Stimulated activated CD8-positive, alpha-beta memory T cell treated with anti-CD3 and anti-CD28 coated beads, Interleukin-7, amount 100 ng/mL, for 48 hours (primary cell): ENCODE measurements at places on chromosomes 4 and X.

- peak; percentile 70 for DNase-seq
These were observed 179.5 kb upstream of the TBL1X start for GRCh38 chrX:9285342-9285771.

- DNase-seq: no peak
These were observed 41.3 kb upstream of the GPC3 start for GRCh38 chrX:134026565-134027311.

GRCh38 chr4:12165616-12166015, 736.9 kb upstream of the HS3ST1 start:
- no peak for DNase-seq

DNA sequence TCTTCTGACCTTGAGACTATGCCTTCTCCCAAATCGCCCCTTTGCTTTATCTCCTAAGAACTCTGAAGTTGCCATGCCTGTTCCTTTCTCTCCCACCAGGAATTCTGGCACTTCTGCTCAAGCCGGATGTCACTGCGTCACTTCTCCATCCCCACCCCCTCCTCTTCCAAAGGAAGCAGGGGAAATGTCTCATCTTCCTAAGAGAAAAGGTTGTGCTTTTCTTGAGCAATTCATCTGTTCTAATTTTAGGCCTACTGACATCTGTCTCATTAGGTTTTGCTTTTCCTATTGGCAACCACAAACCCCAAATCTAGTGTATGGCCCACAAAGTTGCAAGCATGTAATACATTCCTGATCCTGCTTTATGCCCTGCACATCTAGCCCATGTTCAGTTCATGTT, 163.1 kb upstream of the PLAC1 start:
- DNase-seq: no peak

DNA sequence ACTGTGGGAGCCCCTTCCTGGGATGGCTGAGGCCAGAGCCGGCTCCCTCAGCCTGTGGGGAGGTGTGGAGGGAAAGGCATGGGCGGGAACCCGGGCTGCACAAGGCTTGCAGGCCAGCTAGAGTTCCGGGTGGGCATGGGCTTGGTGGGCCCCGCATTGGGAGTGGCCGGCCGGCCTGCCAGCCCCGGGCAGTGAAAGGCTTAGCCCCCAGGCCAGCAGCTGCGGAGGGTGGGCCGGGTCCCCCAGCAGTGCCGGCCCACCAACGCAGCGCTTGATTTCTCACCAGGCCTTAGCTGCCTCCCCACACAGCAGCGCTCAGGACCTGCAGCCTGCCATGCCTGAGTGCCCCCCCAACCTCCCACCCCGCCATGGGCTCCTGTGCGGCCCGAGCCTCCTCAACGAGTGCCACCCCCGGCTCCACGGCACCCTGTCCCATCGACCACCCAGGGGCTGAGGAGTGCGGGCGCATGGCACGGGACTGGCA, 78.0 kb downstream of the COX7B2 start:
- no peak for DNase-seq

GRCh38 chrX:31580726-31581125, 508.9 kb upstream of the FTHL17 start:
- no peak for DNase-seq
